Brain (organoid and tissue), 16 donors: ENCODE measurements at places on chromosomes 4 and X. TPM values are rescaled to one million over a fixed set of nuclear protein-coding genes. Genes with fewer than 3 reads are reported as not detected.

DNA sequence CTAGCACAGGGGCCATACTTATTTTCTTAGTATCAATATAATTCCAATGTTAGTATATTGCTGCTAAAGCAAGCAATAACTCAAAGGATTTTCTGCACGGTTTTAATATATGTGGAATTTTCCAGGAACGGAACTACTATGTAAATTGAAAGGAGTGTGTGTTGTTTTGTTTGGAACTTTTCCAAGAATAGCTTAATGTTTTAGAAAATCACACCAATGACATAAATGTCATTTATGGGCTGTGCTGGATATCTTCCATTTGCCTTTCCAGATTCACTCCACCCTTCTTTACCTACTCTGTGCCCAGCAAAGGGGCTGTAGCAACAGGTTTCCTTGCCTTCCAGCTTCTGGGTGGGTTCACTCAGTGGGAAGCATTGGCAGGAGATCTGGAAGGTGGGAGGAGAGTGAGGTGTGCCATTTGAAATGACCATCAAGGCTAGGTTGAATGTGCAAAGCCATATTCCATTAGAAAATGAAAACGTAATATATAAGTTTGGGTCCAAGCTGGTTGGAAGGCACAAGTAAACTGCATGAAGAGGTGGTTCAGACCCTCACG lies 25.2 kb upstream of the ZFX start:
- DNase-seq: no peak

- DNase-seq: peak; percentile 73
Observed at GRCh38 chr4:102825261-102826091, 1.9 kb downstream of the UBE2D3 start.

- DNase-seq: no peak
Observed at GRCh38 chr4:8893624-8894423, 22.2 kb upstream of the HMX1 start.

DNA sequence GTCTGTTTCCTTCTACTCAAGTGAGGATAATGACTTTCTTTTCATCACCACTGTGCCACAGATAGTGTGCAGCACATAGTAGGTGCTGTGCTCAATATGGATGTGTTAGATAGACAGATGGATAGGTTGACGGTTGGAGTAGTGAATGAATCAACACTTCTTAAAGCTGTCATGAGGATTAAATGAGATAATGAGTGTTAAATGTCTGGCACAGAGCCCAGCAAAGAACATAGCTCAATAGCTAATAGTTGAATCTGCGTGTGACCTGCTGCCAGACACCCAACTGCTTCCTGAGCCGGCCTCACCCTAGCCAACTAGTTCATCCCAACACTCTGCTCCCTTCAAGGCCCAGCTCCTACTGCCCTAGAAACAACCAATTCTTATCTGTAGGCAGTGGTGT lies 67.7 kb upstream of the PJA1 start:
- no peak for DNase-seq

Gene GABRA4
- 0.36 TPM for polyA plus RNA-seq

Gene FRG2
- polyA plus RNA-seq: not detected

Gene RAB40AL
- polyA plus RNA-seq: not detected
